Left cardiac atrium (tissue), 4 donors: ENCODE measurements at places on chromosomes 4 and X. TPM values are rescaled to one million over a fixed set of nuclear protein-coding genes. Genes with fewer than 3 reads are reported as not detected.

Gene MTNR1A
- not detected for total RNA-seq

Gene PUDP
- 16.9 TPM for total RNA-seq

Gene SCOC
- 66.0 TPM for total RNA-seq

Gene CHIC2
- total RNA-seq = 11.0 TPM

Gene ADH1B
- 523 TPM for total RNA-seq

Gene CORIN
- 89.0 TPM for total RNA-seq

Gene PF4V1
- not detected for total RNA-seq

Gene OTC
- 0.32 TPM for total RNA-seq

Gene ALB
- 2.2 TPM for total RNA-seq

Gene FDCSP
- total RNA-seq = not detected

Gene PAGE5
- total RNA-seq = not detected

Gene BEND4
- total RNA-seq = 0.03 TPM

GRCh38 chr4:129842096-129842495, 746.1 kb downstream of the C4orf33 start:
- no peak for DNase-seq

GRCh38 chr4:30879855-30880598, 159.9 kb downstream of the PCDH7 start:
- DNase-seq = no peak

DNA sequence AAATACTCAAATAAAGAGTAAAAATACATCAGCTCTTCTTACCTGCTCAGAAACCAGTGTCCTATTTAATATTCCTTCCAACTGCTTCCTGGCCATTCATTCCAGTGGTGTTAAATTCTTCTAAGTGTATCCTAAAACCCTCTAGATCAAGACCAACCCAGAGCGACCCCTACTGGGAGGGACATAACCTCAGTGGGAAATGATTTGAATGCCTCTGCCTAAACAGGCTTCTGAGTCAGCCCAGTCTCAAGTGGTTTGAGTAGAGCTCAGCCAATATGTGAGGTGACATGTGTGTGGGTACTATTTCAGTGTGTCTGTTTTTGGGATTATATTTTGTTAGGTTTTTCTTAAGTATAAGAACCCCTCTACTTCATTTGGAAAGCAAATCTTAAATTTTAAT, 133.6 kb upstream of the ARHGEF9 start:
- no peak for DNase-seq

DNA sequence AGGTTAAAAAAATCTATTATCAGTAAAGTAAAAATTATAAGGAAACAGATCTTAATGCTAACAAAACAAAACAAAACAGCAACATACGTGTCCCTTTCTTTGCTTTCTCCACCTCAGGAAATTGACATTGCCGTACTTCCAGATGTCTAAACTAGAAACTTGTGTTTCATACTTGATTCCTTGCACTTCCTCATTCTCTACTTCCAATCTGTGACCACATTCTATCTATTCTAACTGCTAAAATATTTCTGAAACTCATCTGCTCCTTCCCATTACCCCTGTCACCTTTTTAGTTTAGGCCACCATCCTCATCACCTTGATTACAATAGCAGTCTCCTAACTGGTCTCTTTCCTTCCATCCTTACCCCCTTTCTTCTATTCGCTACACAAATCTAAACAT, 22.5 kb upstream of the RPA4 start:
- no peak for DNase-seq

DNA sequence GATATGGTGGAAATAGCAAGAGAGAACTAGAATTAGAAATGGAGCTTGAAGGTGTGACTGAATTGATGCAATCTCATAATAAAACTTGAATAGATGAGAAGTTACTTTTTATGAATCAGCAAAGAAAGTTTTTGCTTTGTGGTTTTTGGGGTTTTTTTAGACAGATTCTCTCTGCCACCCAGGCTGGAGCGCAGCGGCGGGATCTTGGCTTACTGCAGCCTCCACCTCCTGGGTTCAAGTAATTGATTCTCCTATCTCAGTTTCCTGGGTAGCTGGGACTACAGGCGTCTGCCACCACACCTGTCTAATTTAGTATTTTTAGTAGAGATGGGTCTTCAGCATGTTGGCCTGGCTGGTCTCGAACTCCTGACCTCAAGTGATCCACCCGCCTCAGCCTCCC, 23.7 kb upstream of the NEIL3 start:
- no peak for DNase-seq

DNA sequence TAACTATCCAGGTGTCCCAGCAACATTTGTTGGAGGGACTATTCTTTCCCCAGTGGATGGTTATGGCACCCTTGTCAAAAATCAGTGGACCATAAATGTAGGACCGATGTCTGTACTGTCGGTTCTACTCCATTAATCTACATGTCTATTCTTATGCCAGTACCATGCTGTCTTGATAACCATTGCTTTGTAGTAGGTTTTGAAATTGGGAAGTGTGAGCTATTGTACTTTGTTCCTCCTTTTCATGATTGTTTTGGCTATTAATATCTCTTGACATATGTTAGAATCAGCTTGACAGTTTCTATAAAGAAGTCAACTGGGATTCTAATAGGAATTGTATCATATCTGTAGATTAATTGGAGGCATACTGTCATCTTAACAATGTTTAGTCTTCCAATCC, 112.7 kb downstream of the HNRNPD start:
- no peak for DNase-seq

GRCh38 chr4:14984448-14984847, 17.8 kb upstream of the CPEB2 start:
- no peak for DNase-seq

DNA sequence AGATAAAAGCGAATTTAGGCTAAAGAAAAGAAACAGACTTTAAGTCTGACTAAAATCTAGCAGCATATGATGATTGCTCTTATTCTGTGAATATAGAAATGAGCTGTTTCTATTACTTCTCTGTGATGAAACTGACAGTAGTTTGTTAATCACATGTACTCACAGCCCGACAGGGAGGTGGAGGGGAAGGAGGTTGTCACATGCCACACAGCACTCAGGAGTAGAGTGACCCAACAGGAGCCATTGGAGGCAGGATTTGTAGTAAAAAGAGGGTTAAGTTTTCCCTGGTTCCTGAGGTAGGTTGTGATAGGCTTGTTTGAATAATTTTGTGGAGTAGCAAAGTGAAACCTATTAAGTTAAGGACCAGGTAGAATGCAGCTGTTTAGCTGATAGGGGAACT, 495.9 kb downstream of the CENPC start:
- no peak for DNase-seq

DNA sequence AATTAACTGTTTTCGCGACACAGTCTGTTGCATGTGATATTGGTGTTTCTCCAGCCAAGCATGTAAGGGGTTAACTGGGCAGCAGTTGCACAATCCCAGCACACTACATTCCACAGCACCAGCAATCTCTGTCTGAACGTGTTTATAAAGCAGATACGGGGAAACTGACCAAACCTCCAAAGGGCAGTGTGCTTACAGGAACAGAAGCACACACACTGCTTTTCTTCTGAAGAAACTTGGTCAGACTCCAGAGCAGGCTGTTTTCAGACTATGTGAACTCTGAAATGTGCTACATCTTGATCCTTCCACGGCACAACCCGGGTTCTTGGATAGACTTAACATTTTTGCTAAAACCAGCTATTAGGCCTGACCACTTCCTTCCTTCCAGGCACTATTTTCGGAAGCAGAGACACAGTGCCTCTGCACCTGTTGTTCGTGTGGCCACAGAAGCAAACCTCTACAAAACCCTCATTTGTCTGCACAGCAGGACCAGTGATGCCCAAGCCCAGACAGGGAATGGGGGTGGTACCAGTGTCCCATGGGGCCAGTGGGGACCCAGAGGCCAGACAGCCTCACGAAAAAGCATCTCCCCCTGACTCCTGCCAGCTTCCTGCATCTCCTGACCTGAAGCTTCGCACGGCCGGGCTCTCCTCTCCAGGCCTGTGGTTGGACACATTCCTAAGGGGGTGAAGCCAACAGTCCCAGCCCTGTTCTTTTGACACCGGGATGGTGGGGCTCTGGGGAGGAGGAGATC, 90.1 kb downstream of the IRF2 start:
- peak; percentile 61 for DNase-seq

DNA sequence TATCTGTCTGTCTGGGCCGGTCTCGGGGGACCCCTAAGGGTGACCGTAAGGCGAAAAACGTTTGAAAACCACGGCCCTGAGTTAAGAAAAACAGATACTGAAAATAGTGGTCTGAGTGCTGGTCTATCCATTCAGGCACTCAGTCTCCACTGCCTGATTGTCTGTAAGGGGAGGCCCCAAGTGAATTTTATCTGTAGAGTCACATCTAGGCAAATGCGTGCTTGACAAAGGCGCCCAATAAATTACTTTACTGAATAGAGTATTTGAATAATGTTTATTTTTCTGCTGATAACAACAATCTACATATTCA, 465 bp downstream of the HNRNPH2 start:
- DNase-seq = no peak

GRCh38 chr4:23009093-23009492, 316.4 kb downstream of the GBA3 start:
- no peak for DNase-seq

- DNase-seq = no peak
Measured at GRCh38 chr4:26935397-26935796, 74.8 kb downstream of the STIM2 start.

GRCh38 chr4:158535130-158535614, 13.5 kb downstream of the RXFP1 start:
- DNase-seq = no peak

DNA sequence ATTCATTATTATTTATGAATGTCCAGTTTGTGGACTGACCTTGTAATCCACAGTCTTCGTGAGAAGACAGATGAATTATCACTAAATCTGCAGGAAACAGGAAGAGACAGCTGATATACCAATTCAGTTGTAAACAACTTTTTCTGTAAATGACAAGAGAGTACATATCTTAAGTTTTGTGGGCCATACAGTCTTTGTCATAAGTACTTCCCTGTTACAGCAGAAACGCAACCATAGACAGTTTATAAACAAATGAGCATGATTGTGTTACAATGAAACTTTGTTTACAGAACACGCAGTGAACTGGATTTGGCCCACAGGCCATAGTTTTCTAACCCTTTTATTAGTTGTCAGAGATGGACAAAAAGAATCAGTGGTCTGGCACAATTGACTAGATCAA, 443.4 kb downstream of the PDGFC start:
- DNase-seq = no peak

- DNase-seq = no peak
Measured at GRCh38 chrX:155020591-155020990, 1.9 kb downstream of the F8 start.

DNA sequence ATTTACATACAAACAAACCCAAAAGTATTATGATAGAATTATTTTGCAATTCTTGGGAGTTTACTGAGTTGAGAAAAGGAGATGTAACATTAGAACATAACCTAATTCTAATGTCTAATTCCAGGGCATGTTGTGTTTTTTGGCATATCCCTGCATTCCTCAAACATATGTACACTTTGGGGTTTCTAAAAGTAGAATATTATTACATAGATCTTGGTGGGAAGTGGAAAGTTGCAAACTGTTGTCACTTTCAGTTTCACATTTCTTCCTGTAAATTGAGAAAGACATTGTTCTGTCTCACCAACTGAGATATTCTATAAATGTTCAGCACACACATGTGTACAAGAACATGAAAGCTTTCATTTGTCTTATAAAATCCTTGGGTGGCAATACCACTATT, 24.4 kb upstream of the GBA3 start:
- DNase-seq = no peak

- DNase-seq = no peak
Measured at GRCh38 chr4:15013585-15013984, 11.3 kb downstream of the CPEB2 start.

DNA sequence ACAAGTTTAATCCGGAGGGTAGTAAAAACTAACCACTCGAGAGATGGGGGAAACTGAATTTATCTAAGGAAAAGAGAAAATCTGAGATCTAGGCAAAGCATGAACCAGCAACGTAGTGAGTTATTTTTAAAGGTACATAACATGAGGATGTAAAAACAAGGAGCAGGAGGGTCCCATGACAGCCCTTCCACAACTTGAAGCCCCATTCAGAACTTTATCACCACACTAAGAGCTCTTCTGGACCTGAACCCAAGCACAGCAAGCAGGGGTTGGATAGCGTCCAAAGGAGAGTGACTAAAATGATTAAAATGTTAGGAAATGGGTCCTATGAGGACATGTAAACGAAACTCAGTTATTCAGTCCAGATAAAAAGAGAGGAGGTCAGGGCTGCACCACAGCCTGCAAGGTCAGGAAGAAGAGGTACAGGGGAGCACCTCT, 16.2 kb downstream of the SH3RF1 start:
- no peak for DNase-seq

DNA sequence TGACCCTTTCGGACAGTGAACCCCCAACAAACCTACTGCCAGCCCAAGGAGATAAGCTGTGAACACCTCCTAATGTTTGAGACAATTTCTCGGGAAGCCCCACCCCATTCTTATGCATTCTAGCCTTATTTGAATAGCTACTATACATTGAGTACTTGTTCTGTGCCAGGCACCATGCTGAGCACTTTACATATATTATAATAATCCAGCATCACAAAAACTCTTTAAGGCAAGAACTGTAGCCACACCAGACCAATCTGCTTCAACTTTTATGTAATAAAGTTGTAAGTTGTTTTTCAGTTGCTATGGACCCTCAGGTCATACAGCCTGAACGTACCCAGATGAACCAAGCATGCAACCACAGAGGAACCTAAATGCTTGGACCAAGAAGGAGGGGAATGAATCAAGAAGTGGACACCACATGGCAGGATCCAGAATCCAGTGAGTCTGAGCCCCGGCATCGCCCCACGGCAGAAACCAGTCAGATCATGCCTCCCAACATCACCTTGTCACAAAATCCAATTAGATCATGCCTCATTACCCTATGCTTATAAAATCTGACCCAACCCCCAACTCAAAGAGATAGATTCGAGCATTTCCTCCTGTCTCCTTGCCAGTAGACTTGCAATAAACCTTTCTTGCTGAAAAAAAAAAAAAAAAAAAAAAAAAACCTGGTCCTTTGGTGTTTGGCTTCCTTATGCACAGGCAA, 225.0 kb downstream of the QDPR start:
- DNase-seq = no peak

GRCh38 chrX:54042609-54043021, 1.7 kb downstream of the PHF8 start:
- peak; percentile 59 for DNase-seq

DNA sequence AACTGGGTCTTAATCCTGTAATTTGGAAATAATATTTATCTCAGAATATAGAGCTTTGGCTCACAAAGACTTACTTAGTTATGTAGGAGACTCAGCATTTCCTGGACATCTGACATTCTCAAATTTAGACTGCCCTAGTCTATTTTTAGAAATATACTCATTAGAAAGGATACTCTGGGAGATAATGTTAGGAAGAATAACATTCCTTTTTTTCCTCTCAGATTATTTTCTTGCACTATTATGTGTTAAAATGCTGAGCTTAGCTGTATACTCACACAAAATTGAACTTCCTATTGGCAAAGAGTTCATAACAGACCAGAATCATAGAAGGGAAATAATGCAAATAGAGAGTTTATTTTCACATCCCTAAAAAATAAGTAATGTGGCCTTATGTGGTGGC, 1424.9 kb upstream of the PCDH7 start:
- DNase-seq = no peak

DNA sequence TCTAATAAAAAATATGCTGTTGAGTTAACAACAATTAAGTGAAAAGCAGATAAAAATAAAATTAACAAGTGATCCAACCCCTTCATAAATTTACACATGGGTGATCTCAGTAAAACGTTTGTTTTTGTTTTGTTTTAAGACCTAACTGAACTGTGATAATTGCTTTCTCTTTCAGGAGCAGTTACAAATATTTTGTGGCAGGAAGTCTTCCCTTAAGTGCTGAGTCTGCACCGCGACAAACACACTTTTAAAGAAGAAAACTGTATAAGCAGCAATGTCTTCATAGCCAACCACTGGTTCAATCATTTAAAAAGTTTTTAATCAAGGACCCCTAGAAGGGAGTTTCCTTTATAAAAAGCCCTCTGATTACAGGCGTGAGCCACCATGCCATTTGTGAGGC, 53.7 kb upstream of the NFKB1 start:
- no peak for DNase-seq
